ENCODE measurements at places on chromosomes 13 and 19.
A peak's percentile ranks its signal among the peaks of the same experiment; 100 is the strongest.

- DNase-seq = no peak
Observed at GRCh38 chr13:79673310-79673992, 192.5 kb downstream of the NDFIP2 start.

GRCh38 chr13:98482476-98483444, 94.1 kb downstream of the STK24 start:
- no peak for DNase-seq

- no peak for DNase-seq
Observed at GRCh38 chr13:75492389-75492788, 10.4 kb upstream of the TBC1D4 start.

- no peak for DNase-seq
Observed at GRCh38 chr13:40680659-40681323, 14.3 kb upstream of the FOXO1 start.

DNA sequence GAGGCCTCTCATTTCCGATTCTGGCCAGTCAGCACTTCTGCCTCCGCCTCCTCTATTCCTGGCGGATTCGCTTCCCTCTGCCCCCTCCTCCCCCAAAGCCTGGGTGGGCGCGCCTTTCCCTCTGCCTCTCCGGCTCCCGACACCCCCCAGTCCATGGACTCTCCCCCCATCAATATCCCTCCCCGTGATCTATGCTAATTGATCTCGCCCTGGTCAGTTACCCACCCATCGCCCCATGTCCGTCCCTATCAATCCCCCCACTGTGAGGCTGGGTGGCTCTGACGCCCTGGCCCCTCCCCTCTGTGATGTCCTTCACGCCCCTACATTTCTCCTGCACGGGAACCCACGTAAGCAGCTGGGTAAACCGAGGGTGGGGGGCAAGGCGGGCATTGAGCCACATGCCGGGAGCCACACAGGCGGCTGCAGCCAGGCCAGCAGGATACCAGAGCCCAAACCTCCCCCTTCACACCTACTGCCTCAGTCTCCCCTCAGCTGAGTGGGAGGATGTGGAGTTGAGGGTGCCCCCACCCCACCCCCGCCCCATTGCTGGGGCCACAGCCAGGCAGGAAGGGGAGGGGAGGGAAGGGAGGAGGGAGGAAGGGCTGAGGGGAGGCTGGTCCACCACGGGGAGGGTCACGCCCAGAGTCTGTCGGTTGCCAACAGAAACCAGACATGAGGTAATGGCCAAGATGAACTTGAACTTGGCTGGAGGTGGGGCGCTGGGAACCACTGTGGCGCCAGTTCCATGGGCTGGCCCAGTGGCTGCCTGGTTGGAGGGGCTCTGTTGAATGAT, 21.0 kb downstream of the SMIM24 start:
- no peak for DNase-seq

DNA sequence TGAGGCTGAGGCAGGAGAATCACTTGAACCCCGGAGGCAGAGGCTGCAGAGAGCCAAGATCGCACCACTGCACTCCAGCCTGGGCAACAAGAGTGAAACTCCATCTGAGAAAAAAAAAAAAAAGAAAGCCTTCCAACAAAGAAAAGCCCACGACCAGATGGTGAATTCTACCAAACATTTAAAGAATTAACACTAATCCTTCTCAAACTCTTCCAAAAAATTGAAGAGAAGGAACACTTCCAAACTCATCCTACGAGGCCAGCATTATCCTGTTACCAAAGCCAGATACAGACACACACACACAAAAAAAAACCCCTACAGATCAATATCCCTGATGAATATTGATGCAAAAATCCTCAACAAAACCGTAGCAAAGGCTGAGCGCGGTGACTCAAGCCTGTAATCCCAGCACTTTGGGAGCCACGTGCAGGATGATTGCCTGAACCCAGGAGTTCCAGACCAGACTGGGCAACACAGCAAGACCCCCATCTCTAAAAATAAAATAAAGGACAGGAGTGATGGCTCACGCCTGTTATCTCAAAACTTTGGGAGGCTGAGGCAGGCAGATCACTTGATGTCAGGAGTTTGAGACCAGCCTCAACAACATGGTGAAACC, 6.2 kb upstream of the EVI5L start:
- DNase-seq = no peak

DNA sequence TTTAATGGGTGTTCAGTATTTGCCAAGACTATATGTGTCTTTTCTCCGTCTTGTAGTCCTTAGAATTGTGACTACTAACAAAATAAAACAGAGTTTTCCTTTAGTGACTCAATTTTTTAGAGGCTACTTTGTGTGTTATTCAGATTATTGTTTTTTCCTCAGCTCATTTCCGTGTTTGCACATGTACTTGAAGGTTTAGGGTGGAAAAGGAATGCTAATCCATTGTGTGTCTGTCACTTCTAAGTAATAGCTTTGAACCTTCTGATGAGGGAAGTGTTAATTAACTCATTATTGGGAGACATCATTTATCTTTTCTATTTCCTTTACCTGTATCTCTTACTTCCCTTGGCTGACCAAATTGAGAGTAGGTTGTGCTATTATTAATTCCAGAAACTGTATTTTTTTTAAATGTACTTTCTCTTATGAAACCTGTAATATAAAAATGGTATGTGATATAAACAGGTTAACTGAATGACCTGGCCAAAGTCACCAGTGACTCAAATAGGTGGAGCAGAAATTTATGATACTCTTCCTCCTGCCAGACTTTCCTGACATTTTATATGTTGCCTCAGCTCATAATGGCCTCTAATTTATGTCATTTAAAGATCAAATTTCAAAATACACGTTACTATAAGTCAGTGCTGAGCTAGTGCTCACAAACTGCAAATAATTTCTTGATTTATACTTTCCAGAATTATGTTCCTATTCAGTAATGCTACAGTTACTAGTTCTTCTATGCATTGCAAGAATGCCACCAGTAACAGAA, 88.8 kb downstream of the LMO7 start:
- no peak for DNase-seq

- DNase-seq = no peak
Observed at GRCh38 chr13:41462427-41462826, 5.1 kb downstream of the RGCC start.

- DNase-seq = no peak
Observed at GRCh38 chr13:92681239-92681638, 545.4 kb upstream of the GPC6 start.

DNA sequence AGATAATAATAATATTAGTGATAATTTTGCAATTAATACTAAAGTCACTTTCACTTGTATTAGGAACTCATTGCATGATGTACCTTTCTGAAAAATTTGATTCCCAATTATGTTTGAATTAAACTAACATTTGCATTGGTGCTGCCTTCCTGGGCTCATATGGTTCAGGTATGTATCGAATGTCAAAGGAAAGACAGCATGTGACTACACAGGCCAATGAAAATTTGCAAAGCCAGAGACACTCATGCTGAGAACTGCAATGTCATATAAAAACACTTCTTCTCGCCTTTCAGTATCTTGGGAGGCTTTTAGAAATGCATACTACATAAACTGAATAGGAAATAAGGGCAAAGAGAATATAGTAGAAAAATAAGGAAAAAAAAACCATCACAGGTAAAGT, 44.3 kb downstream of the RAP2A start:
- no peak for DNase-seq

DNA sequence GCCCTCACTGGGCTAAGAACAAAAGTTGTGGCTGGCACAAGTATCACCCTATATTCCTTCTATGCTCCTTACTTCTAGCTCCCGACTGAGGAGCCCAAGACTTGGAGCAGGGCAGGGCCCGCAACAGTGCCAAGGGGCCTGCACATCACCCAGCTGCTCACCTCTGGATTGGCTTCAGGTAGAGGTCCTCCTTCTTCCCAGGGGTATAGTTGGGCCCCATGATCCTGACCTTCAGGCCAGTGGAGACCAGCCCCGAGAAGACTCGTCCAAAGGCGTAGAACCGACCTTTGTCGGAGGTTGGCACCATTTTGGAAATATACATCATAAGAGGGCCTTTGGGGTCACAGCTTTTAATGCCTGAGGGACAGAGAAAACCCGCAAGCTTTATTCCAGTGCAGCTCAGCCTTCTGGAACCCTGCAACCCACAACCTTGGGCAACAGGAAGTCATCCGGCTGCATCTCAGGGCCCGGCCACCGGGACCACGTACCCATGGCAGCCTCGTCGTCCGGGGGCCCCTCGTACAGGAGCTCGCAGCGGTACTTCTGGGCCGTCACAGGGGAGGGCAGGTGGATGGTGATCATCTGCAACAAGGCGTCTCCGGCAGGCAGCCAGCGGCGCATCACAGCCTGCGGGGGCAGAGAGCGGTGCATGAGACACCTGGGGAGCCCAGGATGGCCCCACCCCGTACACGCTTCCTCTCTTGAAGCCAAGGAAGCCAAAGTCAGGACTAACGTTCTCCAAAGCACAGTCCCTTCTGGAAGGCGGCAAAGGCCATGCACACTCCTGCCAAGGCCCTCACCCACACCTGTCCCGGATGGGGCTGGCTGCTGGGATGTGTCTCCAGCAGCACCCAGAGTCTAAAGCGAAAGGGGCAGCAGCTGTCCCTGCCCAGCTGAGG, 4.7 kb downstream of the EEF2 start:
- no peak for DNase-seq

GRCh38 chr13:75016225-75016624, 465.7 kb downstream of the TBC1D4 start:
- no peak for DNase-seq

DNA sequence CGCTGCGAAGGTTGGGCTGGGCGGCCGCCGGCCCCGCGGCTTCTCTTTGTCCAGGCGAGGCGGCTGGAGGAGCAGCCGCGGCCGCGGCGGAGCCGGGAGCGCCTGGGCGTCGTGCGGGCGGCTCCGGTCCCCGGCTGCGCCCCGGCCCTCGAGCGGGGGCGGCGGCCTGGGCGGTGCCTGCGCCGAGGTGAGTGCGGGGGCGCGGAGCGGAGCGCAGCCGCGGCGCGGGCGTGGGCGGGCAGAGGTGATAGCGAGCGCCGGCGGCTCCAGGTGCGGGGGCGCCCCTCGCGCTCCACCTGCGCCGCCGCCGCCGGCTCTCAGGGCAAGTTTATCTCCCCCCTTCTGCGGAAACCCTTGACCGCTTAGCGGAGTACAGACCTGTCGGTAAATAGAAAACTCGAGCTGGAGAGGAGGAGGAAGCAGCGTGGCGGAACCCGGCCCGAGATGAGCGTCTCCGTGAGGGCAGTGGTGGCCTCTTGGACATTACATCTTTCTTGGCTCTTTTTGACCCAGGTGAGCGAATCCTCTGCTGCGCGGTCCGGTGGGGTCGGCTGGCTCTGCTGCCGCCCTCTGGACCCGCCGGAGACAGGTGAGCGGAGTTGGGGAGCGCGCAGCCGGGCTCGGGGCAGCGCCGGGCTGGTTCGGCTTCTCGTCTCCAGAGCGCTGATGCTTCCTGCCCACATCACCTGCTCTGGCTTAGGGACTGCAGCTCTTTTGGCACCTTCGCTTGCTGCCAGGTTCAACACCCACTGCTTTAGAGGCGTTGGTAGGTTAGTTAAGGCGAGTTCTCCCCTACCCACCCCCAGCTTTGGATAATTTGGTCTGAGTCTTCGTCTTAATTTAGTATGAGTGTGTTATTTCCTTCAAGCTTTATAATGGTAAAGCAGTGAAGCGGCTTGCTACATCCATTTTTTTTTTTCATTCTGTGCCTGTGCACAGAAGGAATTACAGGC, at the start of gene MTUS2:
Gene MTUS2, plus strand, starts transcription at position 241 of the 953 bp plus-strand sequence.
- peak; percentile 51 for DNase-seq

DNA sequence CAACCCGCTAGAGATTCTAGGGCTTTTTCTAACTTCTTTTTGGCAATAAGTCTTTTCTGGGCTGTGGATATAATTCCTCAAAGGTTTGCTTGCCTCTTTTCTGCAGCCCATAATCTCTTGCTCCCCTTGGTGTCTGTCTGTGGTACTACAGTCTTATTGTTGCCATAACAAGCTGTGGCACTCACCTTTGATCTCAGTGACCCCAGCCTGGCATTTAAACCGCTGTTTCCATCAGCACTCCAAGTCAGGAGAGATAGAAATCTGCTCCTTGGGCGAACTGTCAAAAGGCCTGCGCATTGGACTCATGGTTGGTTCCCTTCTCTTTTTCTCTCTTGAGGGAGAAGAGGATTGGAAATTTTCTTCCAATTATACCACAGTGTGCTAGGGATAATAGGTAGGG, 14.5 kb upstream of the MPHOSPH8 start:
- no peak for DNase-seq

DNA sequence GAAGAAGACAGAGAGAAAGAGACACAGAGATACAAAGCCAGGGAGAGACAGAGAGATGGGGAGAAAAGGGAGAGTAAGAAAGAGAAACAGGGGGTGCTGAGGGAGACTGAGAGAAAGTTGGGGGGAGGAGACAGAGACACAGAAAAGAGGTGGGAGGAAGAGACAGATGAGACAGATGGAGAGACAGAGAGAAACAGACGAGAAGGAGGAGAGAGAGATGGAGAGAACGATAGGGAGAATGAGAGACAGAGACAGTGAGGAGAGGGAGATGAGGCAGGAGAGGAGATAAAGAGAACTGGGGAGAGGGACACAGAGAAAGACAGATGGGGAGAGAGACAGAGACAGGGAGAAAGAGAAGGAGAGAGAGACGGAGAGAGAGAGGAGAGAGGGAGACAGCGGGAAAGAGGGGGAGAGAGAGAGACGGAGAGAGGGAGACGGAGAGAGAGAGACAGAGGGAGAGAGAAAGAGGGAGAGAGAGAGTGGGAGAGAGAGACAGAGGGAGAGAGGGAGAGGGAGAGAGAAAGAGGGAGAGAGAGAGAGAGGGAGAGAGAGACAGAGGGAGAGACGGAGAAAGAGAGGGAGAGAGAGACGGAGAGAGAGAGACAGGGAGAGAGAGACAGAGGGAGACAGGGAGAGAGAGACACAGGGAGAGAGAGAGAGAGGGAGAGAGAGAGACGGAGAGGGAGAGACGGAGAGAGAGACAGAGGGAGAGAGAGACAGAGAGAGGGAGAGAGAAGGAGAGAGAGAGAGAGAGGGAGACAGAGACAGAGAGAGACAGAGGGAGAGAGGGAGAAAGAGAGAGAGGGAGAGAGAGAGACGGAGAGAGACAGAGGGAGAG, 12.6 kb downstream of the JOSD2 start:
- DNase-seq = no peak

DNA sequence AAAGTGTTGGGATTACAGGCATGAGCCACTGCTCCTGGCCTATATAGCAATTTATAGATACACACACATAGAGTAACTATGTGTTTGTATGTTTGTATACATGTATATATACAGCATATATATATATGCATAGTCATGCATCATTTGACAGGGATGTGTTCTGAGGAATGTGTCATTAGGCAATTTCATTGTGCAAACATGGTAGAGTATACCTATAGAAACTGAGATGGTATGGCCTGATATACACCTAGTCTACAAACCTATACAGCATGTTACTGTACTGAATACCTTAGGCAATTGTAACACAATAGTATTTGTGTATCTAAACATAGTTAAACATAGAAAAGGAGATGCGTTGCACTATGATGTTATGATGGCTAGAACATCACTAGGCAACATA, 53.0 kb upstream of the PCCA start:
- DNase-seq = no peak

- DNase-seq = no peak
Observed at GRCh38 chr19:56107626-56108351, 13.3 kb downstream of the ZNF787 start.

- no peak for DNase-seq
Observed at GRCh38 chr13:108932196-108932595, 302.8 kb downstream of the MYO16 start.

GRCh38 chr13:76656500-76656899, 229.7 kb downstream of the KCTD12 start:
- no peak for DNase-seq

DNA sequence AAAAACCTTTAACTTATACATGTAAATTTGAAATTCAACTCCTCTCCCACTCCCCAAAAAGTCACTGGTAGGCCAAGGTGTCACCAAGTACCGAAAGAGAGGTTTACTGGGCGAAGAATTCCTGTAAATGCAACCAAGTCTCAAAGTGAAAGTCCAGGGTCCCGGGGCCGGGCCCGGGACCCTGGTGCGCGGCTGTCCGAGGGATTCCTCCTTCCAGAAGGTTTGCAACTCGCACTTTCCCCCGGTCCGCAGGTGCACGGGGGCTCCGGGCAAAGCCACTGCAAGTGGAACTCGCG, 1.1 kb downstream of the STK24 start:
- no peak for DNase-seq
